Heart left ventricle (tissue), 16 donors: ENCODE measurements at places on chromosomes 12 and 14. TPM values are rescaled to one million over a fixed set of nuclear protein-coding genes. Genes with fewer than 3 reads are reported as not detected.

PMEL gene
- 0.49 TPM for polyA plus RNA-seq

GUCY2C gene
- polyA plus RNA-seq, result not detected

COX8C gene
- not detected for polyA plus RNA-seq

- H3K36me3 ChIP-seq, result no peaks in the 10 kb centered on the region
- no peaks in the 10 kb centered on the region for H3K4me1 ChIP-seq
- H3K4me3 ChIP-seq, result no peak overlapping the region
- no peak overlapping the region for H3K27ac ChIP-seq
- no peaks in the 10 kb centered on the region for H3K27me3 ChIP-seq
Observed at GRCh38 chr12:33472299-33472698, 32.7 kb upstream of the SYT10 start.

DNA sequence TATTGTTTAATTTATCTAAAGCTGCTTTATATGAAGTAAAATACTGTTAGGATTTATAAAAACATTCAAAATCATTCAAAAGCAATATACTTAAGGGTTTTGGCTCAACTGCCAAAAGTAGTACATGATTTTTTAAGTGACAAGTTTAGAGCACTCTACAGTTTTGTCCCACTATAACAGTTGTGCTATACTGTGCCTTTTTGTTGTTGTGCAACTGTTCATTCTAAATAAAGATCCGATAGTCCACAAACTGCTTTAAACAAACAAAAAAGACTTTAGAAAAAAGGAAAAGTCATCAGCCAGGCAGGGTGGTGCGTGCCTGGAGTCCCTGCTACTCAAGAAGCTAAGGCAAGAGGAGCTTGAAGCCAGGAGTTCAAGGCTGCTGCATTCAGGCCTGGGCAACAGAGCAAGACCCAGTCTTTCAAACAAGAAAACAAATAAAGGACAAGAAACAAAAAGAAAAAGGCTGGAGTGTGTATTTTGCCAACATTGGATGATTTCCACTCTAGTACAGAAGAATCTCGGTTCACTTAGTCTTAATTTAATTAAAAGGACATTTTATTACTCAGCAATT, 7.3 kb downstream of the C2CD5 start:
- no peak overlapping the region for H3K27ac ChIP-seq
- no peak overlapping the region for H3K4me3 ChIP-seq
- DNase-seq, result no peak
- no peaks in the 10 kb centered on the region for H3K36me3 ChIP-seq
- peaks cover 78% of the 10 kb centered on the region for H3K4me1 ChIP-seq

- no peak overlapping the region for H3K4me3 ChIP-seq
- H3K4me1 ChIP-seq, result no peaks in the 10 kb centered on the region
- DNase-seq, result no peak
- no peak overlapping the region for H3K27ac ChIP-seq
- H3K36me3 ChIP-seq, result no peaks in the 10 kb centered on the region
Observed at GRCh38 chr14:101130861-101131260, 227.3 kb upstream of the RTL1 start.
